ENCODE measurements at places on chromosomes 1 and 21.

GRCh38 chr1:67874501-67875111, 41.3 kb upstream of the GNG12 start:
- DNase-seq: no peak

DNA sequence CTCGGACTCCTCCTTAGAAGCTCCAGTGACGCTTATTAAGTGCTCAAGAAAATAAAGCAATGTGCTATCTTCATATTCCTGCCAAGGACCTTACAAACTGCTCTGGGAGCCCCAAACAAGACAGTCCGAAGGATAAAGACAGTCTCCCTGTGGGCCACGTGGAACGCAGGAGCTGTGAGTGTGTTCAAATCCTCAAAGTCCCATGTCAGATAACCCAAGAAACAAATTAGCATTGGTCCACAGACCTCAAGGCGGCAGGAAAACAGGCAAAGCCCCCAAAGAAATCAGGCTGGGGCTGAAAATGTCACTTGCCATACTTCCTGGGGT, 3.0 kb upstream of the NAV1 start:
- DNase-seq: no peak

DNA sequence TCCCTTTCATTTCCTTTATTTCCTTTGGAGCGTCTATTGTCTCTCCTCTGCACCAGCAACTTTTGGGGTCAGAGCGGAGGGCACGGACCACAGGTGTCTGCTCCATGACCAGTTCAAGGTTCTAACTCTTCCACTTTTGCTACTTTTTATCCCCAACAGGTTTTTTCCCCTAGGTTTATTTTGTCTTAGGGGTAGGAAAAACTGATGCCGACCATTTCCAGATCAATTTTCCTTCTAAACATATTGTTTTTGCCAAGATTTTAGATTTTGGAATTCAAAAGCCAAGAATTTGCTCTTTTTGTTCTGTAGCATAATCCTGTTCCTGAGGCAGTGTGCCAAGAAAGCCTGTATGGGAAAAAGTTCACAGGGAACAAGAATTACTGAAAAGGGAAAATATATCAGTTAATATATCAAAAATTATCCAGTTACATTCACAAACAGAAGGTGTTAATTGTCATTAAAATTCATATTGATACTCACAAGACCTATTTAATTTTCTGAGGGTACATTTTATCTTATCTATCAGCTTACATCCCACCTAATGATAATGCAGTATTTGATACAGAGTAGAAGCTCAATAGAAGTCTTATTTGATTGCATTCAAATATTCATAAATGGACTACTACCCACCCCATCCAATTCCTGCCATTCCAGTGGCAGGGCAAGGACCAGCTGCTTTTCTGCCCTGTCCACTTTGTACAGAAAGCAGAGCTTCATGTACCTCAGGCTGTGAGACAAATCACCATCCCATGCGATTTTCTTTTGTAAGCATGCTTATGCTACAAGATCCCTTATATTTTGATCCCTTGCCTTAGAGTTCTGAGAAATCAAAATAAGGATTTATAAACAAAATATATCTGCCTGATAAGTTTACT, 31.2 kb downstream of the TSEN15 start:
- DNase-seq: no peak

GRCh38 chr1:201059871-201060555, 36.5 kb upstream of the KIF21B start:
- DNase-seq: no peak

- no peak for DNase-seq
These were observed 45.8 kb downstream of the SSX2IP start for GRCh38 chr1:84644472-84644871.

- DNase-seq: no peak
These were observed 67.4 kb downstream of the TNFSF4 start for GRCh38 chr1:173139706-173140105.

GRCh38 chr1:26831546-26832248, 5.2 kb downstream of the ZDHHC18 start:
- no peak for DNase-seq

GRCh38 chr1:245306628-245307410, 152.0 kb downstream of the KIF26B start:
- no peak for DNase-seq

DNA sequence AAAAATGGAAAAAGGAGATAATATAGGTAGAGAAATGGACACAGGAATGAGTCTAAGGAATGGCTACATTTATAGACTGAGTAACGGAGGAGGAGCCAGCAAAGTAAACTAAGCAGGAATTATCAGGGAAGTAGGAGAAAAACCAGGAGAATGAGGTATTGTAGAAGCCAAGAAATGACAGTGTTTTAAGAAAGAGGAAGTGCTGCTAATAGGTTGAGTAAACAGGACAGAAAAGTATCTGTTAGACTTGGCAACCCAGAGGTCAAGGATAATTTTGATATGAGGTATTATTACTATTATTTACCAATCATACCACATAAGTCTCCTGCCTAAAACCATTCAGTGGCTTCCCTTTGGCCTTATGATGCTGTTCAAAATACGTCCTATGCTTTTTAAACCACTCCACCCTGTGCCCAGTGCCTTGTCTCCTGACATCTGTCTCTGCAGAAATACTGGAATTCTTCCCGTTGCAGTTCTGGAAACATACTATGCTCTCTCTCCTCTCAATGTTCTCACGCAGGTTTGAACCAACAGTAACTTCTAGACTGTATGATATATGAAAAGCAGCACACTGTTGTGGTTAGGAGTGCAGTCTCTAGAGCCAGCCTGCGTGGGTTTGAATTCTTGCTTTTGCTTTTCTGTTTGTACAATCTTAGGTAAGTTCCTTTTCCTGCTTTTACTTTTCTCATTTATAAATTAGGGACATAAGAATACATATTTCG, 24.6 kb upstream of the NEK7 start:
- DNase-seq: no peak

Measured in stimulated activated CD4-positive, alpha-beta T cell treated with anti-CD3 and anti-CD28 coated beads, Interleukin-12 subunit alpha, Interleukin-12 subunit beta, amount 100 ng/mL, for 24 hours (primary cell).